ENCODE measurements at places on chromosomes 2 and 18.

DNA sequence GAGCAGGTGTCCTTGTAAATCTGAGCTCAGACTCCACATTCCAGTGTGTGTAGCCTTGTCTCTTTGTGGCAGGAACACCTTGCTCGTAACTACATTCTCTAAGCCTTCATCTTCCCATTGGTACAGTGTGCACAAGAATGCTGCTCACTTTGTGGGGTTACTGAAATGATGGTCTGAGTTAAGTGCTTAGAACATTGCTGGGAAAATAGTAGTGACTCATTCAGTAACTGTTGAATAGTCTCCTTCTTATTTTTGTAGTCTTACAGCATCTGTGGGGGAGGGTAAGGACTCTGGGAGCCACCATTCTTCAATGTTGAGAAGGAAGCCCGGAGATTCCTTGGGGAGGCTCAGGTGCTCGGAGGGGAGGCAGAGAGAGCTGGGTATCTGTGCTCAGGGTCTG, 236.0 kb upstream of the HDAC4 start:
- no peak for DNase-seq

DNA sequence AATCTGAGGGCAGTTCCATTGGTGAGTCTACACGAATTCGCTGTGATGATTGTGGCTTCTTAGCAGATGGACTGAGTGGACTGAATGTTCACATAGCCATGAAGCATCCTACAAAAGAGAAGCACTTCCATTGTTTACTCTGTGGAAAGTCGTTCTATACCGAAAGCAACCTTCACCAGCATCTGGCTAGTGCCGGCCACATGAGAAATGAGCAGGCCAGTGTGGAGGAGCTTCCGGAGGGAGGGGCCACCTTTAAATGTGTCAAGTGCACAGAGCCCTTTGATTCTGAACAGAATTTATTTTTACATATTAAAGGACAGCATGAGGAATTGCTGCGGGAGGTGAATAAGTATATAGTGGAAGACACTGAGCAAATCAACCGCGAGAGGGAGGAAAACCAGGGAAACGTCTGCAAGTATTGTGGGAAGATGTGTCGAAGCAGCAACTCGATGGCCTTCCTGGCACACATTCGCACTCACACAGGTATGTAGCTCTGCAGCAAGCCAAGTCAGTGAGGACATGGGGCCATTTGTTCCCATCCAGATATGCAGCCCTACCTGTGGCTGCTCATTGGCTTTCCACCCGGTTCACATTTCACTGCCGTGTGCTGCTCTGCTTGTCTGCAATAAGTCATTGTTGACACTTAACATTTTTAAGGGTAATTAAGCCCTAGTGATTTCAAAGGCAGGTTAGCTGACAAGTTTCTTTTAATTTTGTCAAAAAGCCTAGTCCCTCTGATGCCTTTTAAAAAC, 37.7 kb downstream of the ZNF407 start:
- DNase-seq = no peak

- DNase-seq = peak; percentile 96
Observed at GRCh38 chr18:25351777-25352628, at the start of gene ZNF521. Gene ZNF521 (minus strand): TSS chr18:25352166. CDS start chr18:25350946, 1,220 bp downstream.

- no peak for DNase-seq
Observed at GRCh38 chr2:236715491-236715961, 145.9 kb downstream of the ACKR3 start.
